Right kidney (tissue), 9 donors: ENCODE measurements at places on chromosomes 5 and 9.

- no peak for DNase-seq
Observed at GRCh38 chr5:10536511-10536910, 27.4 kb upstream of the ANKRD33B start.

GRCh38 chr5:115657125-115657880 lies 31.5 kb upstream of the TMED7 start:
- no peak for DNase-seq

- no peak for DNase-seq
Observed at GRCh38 chr5:80382488-80382887, 25.4 kb upstream of the ZFYVE16 start.

DNA sequence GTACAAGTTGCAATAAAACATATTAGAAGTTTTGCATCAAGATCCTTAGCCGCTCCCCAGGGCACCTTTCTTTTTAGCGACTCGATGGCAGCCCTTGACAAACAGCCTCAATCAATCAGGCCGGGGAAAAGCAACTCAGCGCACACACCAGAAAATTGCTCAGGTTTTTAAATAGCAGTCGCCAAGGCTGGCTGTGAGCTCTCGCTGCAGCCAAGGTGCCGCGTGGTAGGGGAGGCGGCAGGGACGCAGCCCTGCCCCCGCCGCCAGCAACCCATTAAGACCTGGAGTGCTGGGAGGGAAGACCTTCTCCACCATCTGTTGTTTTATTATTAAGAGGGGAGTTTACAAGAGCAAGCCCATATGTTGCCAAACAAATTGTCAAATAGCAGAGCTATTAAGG lies 22.6 kb downstream of the ASS1 start:
- DNase-seq, result no peak

DNA sequence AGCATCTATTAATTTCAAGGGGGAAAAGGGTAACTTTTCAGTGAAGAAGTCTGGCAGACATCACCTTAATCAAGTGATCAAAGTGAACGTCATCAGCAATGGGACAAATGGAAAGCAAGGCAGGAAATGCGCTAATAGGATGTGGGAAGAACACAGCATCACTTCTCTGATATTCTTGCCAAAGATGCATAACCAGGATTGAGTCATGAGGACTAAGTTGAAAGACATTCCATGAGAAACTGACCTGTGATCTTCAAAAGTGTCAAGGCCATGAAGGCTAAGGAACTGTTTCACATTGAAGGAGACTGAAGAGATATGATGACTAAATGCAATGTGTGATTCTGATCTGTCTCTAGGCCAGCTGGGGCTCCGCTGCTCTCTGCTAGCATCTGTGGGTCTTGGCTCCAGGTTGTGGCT lies 92.9 kb downstream of the NDFIP1 start:
- DNase-seq, result no peak

- no peak for DNase-seq
Observed at GRCh38 chr9:137417161-137418021, 5.6 kb downstream of the EXD3 start.

DNA sequence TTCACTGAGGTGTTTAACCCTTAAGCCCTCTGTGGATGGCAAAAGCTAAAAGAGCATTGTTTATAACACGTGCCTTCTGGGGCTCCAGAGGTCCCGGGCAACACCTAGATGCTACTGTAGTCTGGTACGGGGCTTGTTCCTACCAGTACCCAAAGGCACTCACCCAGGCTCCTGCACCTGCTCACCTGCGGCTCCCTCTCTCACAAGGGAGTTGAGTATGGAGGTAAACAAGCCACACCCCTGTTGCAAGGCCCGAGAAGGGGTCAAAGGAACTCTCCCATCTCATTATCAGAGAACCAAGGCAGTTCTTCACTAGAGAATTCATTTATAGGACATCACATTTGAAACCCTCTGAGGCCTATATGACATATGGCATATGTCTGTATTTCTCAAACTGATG lies 53.4 kb upstream of the IL6ST start:
- DNase-seq, result no peak

DNA sequence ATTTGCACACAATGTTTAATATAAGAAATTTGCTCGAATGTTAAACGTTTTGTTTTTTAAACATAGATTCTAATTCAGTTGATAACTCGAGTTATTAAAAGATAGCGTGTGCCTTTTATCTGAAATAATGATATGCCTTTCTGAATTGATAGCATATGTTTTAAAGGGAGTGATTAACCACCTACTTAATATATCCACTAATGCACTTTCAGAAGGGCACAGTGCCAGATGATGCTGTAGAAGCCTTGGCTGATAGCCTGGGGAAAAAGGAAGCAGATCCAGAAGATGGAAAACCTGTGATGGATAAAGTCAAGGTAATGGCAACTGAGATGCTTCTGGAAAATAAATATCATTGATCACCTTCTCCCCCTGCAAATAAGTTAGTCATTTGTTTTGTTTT lies 53.9 kb downstream of the ERAP1 start:
- DNase-seq, result no peak

GRCh38 chr5:45578270-45578669 lies 117.9 kb downstream of the HCN1 start:
- DNase-seq, result no peak
